ENCODE measurements at places on chromosomes 5 and 9.

DNA sequence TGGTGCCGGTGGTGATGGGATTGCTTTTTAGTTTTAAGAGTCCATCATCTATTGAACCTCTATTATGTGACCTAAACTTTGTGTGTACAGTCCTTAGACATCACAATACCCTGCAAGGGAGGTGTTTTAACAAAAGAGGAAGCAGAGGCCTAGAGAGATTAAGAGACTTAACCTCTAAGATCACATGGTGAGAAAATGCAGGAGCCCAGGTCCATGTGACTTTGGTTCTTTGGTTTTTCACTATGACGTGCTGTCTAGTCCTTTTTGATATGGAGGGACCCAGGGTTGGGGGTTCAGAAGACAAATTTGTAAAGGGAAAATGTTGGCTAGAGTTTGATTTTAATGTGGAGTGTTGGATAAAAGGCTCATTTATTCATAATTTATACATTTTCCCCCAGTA is 34.1 kb upstream of the TRMT10B start:
- DNase-seq: no peak

DNA sequence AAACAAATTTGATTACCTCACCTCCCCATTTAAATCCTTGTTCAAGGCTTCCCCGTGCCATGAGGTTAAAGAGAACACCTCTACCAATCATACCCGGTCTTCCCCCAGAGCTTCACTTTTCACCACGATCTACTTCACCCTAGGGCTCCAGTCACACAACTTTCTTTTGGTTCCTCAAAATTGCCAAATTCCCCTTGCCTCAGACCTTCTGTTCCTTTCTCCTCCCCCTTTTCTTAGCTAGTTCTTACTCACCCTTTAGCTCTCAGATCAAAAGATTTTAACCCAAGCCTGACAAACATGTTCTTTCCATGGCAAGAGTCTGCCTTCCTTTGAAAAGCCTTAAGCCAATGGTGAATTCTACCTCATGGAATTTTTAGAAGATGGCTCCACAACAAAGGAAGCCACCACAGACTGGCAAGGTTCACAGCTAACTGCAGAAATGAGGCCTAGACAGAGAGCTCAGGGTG is 56.7 kb downstream of the MAPKAP1 start:
- DNase-seq: no peak

DNA sequence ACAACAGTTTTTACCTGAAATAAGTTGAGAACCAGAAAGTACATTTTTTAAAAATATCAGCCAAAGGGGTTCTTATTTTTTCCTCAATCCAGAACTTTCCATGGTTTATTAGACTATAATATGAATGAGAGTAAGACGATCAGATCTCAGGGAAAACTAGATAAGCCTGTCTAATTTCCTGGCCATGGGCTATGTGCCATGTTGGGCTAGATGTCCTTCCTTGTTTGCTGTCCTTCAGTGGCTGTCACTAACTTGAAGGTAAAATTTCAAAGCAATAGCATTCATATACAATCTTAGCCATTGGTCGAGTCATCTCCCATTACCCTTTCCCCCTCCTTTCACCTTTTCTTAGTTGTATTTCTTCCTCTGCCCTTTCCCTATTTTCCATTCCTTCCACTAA is 179.5 kb upstream of the PPP1R2B start:
- DNase-seq: no peak

- no peak for DNase-seq
Measured at GRCh38 chr5:53323943-53324642, 156.3 kb upstream of the FST start.

GRCh38 chr9:91421128-91421765 is 2.4 kb downstream of the NFIL3 start:
- DNase-seq: no peak

DNA sequence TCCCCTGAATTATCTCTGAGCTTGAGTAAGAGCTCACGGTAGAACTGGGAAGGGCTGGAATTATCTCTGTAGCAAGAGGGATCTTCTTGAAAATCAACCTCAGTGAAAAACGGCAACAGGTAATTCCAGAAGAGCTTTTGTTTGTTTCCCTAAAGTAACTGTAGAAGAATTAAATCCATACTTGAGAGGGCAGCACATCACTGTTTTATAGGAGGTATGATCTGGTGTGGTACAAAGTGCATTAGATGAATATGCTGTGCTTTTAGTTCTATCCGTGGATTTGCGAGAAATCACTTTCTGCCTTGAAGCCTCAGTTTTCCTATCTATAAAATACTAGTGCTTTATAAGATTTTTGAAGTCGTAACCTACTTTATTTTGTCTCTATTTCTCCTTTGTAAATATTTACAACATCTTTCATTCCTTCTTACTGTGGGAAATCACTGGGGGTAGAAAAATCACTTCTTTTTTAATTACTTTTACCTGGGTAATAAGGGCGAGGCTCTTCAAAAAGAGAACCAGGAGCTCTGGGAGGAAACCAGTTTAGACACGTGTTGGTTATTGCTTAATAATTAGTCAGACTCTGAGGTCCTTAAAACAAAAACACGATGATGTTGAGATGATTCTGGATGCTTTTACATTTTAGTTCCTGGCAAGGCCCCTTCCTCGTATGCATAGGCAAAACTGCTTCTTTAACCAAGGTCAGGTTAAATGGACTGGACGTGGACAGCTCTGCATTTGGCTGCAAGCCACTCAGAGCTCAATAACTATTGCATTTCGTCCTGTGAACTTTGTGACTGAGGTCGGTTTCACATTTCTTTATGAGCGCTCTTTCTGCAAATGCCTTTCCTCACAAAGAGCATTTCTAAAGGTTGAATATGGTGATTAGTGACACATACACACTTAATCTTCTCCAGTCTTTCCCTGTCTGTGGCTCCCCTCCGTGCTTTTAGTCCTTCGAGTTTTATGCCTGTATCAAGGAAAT is 376.1 kb downstream of the BRINP1 start:
- DNase-seq: no peak

GRCh38 chr5:138905541-138905940 is 30.4 kb upstream of the LRRTM2 start:
- DNase-seq: no peak

DNA sequence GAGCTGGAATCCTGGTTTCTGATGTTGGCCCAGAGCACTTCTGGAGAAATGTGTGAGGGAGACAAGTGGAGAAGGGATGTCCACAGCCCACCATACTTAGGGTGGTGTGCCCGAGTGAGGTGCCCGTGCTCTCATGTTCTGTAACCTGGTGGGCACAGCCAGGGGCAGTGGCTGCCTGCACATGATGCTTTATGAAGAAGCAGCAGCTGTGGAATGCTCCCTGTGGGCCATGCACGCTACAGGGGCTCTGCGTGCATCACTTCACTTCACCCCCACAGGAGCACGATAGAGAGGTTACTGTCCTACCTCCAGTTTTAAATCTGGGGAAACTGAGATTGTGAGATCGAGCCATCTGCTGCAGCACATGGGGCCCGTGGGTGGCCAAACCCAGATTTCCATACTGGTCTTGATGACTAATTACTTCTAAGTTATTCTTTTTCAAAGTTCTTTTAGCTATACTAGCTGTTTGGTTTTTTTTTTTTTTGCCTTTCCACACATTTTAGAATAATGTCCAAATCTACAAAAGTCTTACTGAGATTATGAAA is 441.6 kb downstream of the GADD45G start:
- DNase-seq: no peak

DNA sequence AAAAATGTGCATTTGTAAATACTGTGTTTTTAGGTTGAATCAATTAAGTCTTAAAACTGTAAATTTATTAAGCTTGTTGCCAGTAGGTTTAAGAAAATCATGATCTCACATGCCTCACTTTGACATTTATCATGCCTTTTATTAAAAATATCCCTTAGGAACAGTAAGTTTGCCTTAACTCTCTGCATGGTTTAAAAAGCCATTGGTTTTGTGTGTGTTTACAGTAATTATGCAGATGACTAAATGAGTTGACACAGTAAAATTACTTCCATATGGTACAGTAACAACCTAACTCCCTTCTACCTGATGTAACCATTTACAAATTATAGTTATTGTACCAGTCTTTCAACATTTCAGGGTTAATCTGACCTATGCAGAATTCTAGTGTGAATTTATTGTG is 6.5 kb downstream of the RPS6 start:
- DNase-seq: no peak

DNA sequence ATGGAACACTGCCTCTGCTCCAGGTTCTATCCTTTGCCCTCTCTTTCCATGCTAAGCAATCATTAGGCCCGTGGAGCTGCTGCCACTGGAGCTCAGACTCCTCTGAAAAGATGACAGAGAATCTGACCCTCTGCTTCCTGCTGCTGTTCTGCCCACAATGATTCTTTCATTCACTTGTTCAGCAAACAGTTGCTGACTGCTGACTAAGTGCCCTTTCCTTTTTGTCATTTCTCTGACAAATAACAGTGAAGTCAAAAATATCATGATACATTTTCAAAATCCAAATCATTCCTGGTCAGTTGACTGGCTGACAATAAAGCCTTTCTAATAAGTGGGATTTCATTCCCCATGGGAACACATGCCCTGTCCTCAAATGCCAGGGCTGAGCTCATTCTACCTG is 110.1 kb downstream of the SIL1 start:
- DNase-seq: no peak

- DNase-seq: no peak
Measured at GRCh38 chr5:104361932-104362331, 799.3 kb upstream of the NUDT12 start.

DNA sequence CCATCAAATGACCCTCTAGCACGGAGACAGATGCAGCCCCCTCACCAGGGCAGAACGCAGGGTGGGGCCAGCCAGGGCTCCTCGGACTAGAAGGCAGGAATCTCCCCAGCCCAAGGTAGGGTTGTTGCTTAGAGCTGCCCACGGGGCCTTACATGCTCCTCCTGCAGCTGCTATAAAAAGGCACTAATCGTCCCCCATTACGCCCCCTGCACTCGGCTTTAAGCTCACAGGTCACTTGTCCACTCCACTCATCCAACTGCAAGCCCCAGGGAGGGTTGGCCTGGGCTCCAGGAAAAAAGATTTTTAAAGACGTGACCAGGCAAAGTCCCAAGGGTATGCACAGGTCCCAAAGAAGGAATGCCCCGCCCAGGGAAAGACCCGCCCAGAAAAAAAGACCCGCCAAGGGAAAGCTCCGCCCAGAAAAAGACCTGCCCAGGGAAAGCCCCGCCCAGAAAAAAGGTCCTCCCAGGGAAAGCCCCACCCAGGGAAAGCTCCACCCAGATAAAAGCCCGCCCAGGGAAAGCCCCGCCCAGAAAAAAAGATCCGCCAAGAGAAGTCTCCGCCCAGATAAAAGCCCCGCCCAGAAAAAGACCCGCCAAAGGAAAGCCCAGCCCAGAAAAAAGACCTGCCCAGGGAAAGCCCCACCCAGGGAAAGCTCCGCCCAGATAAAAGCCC is 11.1 kb downstream of the GRIN1 start:
- DNase-seq: no peak

DNA sequence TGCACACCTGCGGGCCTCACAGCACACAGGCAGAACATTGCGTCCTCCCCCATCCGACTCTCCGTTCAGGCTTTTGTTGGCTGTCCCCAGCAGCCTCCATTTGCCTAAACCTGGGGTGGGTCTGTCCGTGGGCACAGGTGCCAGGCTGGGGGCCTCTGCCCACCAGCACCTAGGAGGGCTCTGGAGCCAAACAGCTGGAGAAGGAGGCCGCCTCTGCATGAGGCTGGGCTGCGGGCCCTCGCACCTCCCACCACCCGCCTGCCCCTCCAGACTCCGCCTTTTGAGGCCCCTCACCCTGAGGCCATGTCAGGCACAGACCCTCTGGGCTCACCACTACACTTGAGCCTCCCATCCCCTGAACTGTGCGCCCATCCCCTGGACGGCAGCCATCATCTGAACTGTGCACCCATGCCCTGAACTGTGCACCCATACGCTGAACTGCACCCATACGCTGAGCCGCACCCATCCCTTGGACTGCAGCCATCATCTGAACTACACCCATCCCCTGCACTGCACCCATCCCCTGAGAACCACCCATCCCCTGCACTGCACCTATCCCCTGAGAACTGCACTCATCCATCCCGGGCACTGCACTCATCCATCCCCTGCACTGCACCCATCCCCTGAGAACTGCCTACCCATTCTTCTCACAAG is 98.0 kb upstream of the OTULINL start:
- DNase-seq: no peak

DNA sequence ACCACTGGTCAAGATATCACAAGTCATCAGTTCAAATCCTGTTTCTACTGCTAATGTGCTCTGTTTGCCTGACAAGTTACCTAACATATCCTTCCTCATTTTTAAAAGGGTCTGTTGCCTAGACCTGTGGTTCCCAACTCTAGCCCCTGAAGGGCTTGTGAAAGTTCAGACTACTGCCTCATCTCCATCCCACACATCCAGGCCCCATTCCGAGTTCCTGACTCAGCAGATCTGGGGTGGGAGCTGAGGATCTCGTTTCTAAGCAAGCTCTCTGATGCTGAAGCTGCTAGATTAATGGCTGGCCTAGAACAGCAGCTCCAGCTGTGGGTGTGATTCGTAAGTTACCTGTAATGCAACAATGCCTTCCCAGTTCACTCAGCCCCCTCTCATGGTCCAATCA is 32.5 kb downstream of the S1PR3 start:
- DNase-seq: no peak

- DNase-seq: no peak
Measured at GRCh38 chr5:115962565-115963402, 509 bp downstream of the LVRN start.

DNA sequence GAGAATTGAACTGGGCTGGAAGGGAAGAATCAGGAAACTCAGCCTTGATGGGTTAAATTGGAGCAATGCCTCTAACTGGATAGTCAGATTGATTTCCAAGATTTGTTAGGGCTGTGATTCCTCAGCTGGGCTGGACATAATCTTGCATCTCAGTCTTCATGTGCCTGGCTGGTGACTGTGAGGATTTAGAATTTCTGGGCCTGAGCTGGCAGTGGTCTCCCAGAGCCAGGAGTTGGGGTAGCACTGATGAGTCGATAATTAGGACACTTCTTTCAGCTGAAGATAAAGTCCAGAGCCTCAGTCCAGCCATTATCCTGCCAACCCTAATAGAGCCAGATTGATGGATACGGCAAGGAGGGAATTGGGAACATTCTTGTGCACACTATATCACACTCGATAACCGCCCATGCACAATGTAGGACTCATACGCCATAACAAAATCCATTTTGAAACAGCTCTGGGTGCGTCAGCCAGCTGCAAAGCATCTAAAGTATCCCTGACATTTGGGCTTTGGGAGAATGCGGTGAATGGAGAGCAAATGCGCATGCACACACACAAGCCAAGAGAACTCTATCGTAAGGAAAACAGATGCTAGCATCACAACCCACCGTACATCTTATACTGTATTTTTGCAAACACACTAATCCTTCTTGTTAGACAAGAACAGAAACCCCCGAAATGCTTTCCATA is 405.1 kb upstream of the KLF4 start:
- DNase-seq: no peak

DNA sequence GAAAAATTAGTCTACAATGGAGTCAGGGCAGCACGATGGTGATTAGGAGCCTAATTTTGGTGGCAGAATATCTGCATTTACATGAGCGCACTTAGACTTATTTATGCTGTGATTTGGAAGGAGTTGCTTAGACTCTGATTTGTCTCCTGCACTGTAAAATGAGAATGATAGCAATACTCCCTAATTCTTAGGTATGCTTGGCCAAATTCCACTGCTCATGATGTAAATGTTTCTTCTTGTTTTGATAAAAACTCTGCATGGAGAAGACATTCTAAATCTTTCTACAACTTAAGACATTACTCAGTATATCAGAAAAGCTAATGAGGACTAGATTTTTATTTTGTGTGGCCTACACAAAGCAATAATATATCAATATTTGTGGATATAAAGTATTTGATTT is 205.4 kb downstream of the CDH18 start:
- DNase-seq: no peak
